ENCODE measurements at places on chromosomes 2 and 18.

GRCh38 chr2:37268111-37268510 lies 36.7 kb downstream of the NDUFAF7 start:
- no peak overlapping the region for H3K27ac ChIP-seq
- no peak overlapping the region for H3K4me3 ChIP-seq
- H3K36me3 ChIP-seq = peaks cover 20% of the 10 kb centered on the region
- DNase-seq = no peak

DNA sequence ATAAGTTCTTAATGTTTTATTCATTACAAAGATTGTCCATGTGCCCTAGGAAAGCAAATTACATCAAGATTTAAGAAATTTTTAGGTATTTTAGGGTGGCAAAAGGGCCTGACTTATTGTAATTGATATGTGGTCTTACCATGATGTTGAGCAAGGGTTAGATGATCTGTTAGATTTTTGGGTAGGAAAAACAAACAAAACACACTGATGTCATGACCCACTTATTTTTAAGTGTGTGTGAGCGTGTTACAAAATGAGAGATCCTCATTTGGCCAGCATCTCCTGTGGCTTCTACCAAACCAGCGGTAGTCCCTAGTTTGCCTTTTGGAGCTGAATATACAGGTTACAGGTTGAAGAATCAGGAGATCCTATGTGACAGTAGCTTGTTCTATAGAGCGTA lies 89.8 kb upstream of the ITGB6 start:
- peaks cover 12% of the 10 kb centered on the region for H3K36me3 ChIP-seq
- no peak overlapping the region for H3K4me3 ChIP-seq
- H3K27ac ChIP-seq = no peak overlapping the region
- DNase-seq = no peak
- H3K4me1 ChIP-seq = peaks cover 15% of the 10 kb centered on the region

DNA sequence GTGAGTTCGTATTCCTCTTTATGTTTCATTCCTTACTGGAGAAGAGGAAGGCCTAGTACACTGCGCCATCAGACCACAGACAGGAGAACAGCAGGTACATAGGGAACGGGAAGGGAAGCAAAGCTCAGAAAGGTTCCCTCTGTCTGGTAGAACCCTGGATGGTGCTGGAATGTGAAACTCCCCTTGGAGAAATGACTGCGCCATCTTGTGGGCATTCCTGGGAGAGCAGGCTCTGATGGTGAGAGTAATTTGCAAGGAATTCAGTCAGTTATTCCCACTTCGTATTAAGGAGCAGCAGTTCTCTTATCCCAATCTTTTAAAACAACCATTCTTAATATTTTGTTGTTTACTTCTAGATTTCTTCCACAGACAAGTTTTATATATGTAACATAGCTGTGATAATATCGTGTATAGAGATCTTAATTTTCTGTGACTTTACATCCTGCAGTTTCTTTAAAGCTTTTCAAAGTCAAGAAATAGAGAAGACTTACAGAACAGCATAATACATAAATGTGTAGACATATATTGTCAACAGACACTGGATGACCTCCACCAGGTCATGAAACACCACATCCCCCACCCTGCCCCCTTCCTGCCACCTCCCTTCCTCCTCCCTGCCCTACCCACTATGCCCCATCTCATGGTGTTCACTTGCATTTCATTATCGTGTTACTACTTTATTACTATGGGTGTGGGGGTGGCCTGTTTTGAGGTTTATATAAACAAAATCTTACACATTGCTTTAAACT lies 83.9 kb downstream of the ARHGEF4 start:
- DNase-seq = peak; percentile 76
- H3K27ac ChIP-seq = no peak overlapping the region
- no peaks in the 10 kb centered on the region for H3K27me3 ChIP-seq
- no peaks in the 10 kb centered on the region for H3K4me1 ChIP-seq
- H3K36me3 ChIP-seq = no peaks in the 10 kb centered on the region
- no peak overlapping the region for H3K4me3 ChIP-seq

GRCh38 chr2:46873604-46874068 lies 42.0 kb downstream of the MCFD2 start:
- peaks cover 22% of the 10 kb centered on the region for H3K4me1 ChIP-seq
- no peaks in the 10 kb centered on the region for H3K27me3 ChIP-seq
- no peaks in the 10 kb centered on the region for H3K36me3 ChIP-seq
- peak; percentile 86 for DNase-seq
- H3K4me3 ChIP-seq = no peak overlapping the region

- H3K36me3 ChIP-seq = no peaks in the 10 kb centered on the region
- no peaks in the 10 kb centered on the region for H3K4me1 ChIP-seq
- no peak overlapping the region for H3K27ac ChIP-seq
- no peaks in the 10 kb centered on the region for H3K27me3 ChIP-seq
Measured at GRCh38 chr2:50729306-50730049, 302.5 kb downstream of the NRXN1 start.

GRCh38 chr2:148653437-148653836 lies 8.9 kb downstream of the EPC2 start:
- DNase-seq = no peak
- H3K27ac ChIP-seq = no peak overlapping the region
- no peaks in the 10 kb centered on the region for H3K27me3 ChIP-seq
- no peak overlapping the region for H3K4me3 ChIP-seq
- no peaks in the 10 kb centered on the region for H3K4me1 ChIP-seq

GRCh38 chr2:56185582-56186046 lies 1.8 kb downstream of the CCDC85A start:
- H3K4me1 ChIP-seq = peaks cover 7% of the 10 kb centered on the region
- H3K4me3 ChIP-seq = no peak overlapping the region
- H3K27me3 ChIP-seq = peaks cover 23% of the 10 kb centered on the region
- no peaks in the 10 kb centered on the region for H3K36me3 ChIP-seq

- H3K4me3 ChIP-seq = no peak overlapping the region
- DNase-seq = no peak
- H3K27me3 ChIP-seq = no peaks in the 10 kb centered on the region
Measured at GRCh38 chr2:117933884-117934354, 80.0 kb downstream of the CCDC93 start.

DNA sequence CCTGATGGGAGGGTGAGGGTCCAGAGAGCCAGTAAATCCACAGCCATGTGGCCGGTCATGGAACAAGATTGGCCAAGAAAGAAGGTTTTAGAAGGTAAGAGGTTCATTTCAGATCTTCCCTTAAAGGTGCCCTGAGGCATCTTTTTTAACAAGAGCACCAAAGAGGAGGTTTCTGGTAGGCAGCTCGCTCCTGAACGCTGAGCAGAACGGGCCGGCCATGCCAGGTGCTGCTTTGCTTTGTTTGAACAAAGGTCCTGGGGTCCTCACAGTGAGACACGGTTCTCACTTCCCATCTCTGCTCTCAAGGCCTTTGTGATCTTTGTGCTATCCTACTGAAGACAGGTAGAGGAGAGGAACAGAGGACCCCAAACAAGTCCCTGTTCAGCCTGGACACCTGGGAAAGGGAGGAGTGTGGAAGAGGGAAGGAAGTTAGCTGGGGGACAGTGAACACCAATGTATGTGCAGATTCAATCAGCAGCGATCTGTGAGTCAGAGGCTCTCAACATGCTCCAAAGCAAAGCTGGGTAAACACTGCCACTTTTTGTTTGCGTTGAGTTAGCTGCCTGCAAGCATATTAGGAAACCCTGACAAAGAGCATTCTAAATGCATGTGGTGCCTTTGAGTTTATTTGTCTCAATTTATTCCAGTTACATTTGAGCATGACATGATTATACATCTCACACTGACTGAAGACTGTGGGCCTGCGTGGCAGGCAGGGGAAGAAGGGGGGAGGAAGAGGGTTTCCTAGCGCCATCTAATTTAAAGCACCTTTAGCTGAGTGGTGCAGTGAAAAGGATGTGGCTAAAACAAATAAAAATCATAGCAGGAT lies 102.4 kb downstream of the ASB1 start:
- H3K27me3 ChIP-seq = no peaks in the 10 kb centered on the region
- no peaks in the 10 kb centered on the region for H3K36me3 ChIP-seq
- H3K4me3 ChIP-seq = no peak overlapping the region
- no peak for DNase-seq
